ENCODE measurements at places on chromosomes 11 and 22.
A peak's percentile ranks its signal among the peaks of the same experiment; 100 is the strongest.

GRCh38 chr11:102967497-102967896 is 12.0 kb upstream of the MMP13 start:
- H3K4me1 ChIP-seq, result no peaks in the 10 kb centered on the region
- H3K27ac ChIP-seq, result no peak overlapping the region
- no peaks in the 10 kb centered on the region for H3K36me3 ChIP-seq

DNA sequence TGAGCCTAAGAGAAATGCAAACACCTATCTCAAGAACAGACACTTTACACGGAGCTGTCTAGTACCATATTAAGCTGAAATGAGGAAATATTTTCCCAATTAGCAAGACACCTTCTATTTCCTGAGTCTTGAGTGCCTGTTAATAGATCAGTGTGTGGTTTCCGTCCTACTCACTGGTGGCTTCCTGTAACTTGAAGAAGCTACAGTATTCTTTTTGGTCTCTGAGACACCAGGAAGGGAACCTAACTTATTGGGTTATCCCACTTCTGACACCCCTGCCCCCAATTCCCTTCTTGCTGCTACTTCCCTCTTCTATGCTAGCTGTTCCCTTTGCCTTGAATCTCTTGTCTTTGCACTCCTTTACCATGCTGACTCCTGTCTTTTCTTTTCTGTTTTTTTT is 92.7 kb downstream of the FDX1 start:
- no peaks in the 10 kb centered on the region for H3K4me1 ChIP-seq
- no peaks in the 10 kb centered on the region for H3K27me3 ChIP-seq
- no peak overlapping the region for H3K4me3 ChIP-seq

GRCh38 chr11:36467916-36468315 is 42.2 kb downstream of the TRAF6 start:
- no peaks in the 10 kb centered on the region for H3K27me3 ChIP-seq
- H3K4me3 ChIP-seq, result no peak overlapping the region
- DNase-seq, result no peak
- H3K36me3 ChIP-seq, result no peaks in the 10 kb centered on the region

DNA sequence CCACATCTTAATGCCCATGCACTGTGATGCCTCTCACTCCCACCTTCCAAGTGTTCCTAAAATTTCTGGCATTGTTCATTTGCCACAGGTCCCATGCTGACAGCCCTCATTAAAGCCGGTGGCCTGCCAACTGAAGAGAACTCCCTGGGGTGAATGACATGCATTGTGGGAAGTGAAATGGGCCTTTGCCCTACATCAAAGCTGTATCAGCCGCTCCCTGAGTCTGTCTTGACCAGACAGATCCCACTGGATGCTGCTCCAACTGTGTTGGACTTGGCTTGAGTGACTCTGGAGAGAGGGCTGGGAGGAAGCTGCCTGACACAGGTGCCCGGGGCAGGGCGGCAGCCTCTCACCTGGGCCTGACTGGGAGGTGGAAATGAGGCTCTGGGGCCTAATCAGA is 8.8 kb upstream of the SEC14L4 start:
- no peaks in the 10 kb centered on the region for H3K27me3 ChIP-seq
- H3K4me1 ChIP-seq, result no peaks in the 10 kb centered on the region
- no peak overlapping the region for H3K4me3 ChIP-seq
- no peaks in the 10 kb centered on the region for H3K36me3 ChIP-seq
- no peak for DNase-seq

DNA sequence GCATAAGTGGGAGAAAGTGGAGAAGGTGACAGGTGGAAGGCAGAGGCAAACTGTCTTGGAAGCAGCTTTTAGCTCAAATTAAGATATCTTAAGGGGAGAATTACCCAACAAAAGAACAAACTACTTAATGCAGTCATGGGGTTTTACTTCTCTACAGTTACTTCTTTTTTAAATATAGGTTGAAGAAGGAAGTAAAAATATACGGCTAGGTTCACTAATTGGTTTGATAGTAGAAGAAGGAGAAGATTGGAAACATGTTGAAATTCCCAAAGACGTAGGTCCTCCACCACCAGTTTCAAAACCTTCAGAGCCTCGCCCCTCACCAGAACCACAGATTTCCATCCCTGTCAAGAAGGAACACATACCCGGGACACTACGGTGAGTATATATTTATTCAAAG is 40.8 kb downstream of the PDHX start:
- no peaks in the 10 kb centered on the region for H3K36me3 ChIP-seq
- no peak overlapping the region for H3K4me3 ChIP-seq
- DNase-seq, result no peak
- no peaks in the 10 kb centered on the region for H3K27me3 ChIP-seq
- no peaks in the 10 kb centered on the region for H3K4me1 ChIP-seq

GRCh38 chr22:43796567-43796966 is 15.5 kb downstream of the EFCAB6 start:
- no peaks in the 10 kb centered on the region for H3K27me3 ChIP-seq
- H3K4me1 ChIP-seq, result no peaks in the 10 kb centered on the region
- DNase-seq, result no peak
- no peak overlapping the region for H3K4me3 ChIP-seq
- no peaks in the 10 kb centered on the region for H3K36me3 ChIP-seq
- no peak overlapping the region for H3K27ac ChIP-seq

DNA sequence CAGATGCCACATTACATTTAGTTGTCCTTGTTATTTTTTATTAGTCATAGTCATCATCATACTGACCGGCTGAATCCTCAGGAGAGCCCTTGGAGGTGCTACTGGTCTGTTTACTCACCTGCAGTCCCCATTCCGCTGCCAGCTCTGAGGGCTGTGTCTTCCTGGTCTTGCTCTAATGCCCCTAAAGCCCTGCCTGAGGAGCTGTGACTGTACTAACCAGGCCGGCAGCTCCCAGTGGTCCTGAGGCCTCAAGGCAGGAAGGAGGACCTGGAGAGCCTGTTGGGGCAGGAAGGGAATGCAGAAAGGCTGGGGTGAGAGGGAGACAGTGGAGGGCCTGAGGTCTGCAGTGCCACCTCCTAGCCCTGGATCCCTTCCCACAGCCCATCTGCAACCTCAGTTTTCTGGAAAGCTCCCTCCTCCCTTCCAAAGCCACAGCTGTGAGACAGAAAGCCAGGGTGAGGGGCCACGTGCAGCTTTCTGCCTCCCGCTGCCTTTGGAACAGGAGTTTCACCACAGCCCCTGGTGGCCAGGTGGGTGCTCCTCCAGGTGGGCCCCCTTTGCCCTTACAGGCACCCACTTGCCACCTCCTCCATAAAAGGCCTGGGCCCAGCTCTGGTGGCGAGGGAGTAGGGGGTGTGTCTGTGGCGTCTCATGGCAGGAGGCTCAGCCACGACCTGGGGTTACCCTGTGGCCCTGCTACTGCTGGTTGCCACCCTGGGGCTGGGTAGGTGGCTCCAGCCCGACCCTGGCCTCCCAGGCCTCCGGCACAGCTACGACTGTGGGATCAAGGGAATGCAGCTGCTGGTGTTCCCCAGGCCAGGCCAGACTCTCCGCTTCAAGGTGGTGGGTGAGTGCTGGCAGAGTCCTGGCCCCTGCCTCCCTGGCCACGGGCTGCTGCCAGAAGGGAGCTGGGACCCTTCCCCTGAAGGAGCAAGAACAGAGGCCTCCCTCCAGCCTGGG is at the start of gene ZP1:
TSS of gene ZP1 (plus strand) at position 632 of the 960 bp plus-strand sequence. CDS start at position 652, 20 bp downstream.
- no peaks in the 10 kb centered on the region for H3K27me3 ChIP-seq
- H3K27ac ChIP-seq, result no peak within 1 kb of the TSS
- H3K4me3 ChIP-seq, result no peak within 1 kb of the TSS
- no peaks in the 10 kb centered on the region for H3K36me3 ChIP-seq

GRCh38 chr22:46844606-46845210 is 82.3 kb downstream of the TBC1D22A start:
- no peaks in the 10 kb centered on the region for H3K4me1 ChIP-seq
- DNase-seq, result no peak
- no peak overlapping the region for H3K27ac ChIP-seq

GRCh38 chr11:131409345-131409744 is 38.9 kb downstream of the NTM start:
- no peaks in the 10 kb centered on the region for H3K27me3 ChIP-seq
- no peak overlapping the region for H3K27ac ChIP-seq
- no peaks in the 10 kb centered on the region for H3K36me3 ChIP-seq
- no peaks in the 10 kb centered on the region for H3K4me1 ChIP-seq
- no peak overlapping the region for H3K4me3 ChIP-seq

GRCh38 chr22:19974935-19975706 is 33.5 kb upstream of the TXNRD2 start:
- H3K4me3 ChIP-seq, result no peak overlapping the region
- no peaks in the 10 kb centered on the region for H3K36me3 ChIP-seq
- DNase-seq, result peak; percentile 37

DNA sequence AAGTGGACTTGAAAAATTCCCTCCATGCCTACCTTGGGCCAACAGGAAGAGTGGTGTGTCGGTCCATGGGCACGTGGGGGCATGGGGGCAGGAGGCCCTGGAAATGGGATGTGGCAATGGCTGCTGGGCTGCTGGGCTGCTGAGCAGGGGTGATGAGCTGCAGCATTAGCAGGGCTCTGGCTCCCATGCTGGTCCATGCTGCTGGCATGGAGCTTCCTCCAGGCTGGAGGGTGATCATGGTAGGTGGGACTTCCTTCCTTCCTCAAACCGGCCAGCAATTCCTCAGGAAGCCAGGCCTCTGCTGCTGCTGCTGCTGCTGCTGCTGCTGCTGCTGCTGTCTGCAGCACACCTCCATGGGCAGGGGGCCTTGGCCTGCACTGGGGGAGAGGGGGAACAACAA is 4.3 kb downstream of the RGL4 start:
- H3K27me3 ChIP-seq, result no peaks in the 10 kb centered on the region
- H3K4me3 ChIP-seq, result no peak overlapping the region
- H3K27ac ChIP-seq, result no peak overlapping the region
- DNase-seq, result no peak

DNA sequence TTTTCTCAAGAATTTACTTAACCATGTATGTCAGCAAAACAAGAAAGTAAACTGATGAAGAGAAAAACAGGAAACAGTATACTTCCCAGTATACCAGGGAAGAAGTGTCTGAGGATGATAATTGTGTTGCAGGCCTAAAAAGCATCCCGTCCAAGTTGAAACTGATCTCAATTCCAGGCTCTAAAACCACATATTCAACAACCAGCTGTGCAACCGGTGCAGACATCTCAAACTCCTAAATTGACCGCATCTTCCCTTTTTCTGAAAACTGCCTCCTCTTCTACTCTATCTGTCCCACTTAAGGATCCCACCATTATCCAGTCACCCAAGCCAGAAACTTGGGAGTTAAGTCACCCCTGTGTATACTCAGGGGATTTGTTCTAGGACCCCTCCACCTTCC is 47.2 kb downstream of the CCDC83 start:
- no peaks in the 10 kb centered on the region for H3K27me3 ChIP-seq
- no peaks in the 10 kb centered on the region for H3K4me1 ChIP-seq
- no peak for DNase-seq
- no peak overlapping the region for H3K4me3 ChIP-seq
- no peak overlapping the region for H3K27ac ChIP-seq

DNA sequence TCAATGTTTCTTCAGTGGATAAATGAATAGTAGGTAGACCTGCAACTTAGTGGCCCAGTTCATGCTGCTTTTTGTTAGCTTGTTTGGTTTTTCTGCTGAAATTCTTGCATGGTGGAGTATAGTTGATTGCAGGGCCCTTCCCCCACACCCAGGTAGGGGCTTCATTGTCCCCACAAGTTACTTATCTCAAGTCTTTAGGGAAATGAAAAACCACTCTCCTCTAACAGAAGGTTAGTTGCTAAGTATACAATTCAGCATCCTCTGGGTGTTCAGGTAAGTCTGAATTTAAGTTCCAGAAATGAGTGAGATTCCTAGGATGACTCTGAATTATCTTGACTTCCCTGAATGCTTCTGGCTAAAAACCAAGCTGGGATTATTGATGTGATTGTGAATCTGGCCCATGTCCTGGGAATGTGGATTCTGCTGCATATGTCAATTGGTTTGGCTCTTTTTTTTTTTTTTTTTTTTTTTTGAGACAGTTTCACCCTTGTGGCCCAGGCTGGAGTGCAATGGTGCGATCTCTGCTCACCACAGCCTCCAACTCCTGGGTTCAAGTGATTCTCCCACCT is 40.3 kb downstream of the BCL2L13 start:
- DNase-seq, result no peak
- no peak overlapping the region for H3K4me3 ChIP-seq
- H3K27me3 ChIP-seq, result no peaks in the 10 kb centered on the region
- no peaks in the 10 kb centered on the region for H3K36me3 ChIP-seq

GRCh38 chr22:48256041-48256739 is 1493.7 kb downstream of the TBC1D22A start:
- H3K27me3 ChIP-seq, result no peaks in the 10 kb centered on the region
- H3K4me1 ChIP-seq, result no peaks in the 10 kb centered on the region
- H3K27ac ChIP-seq, result no peak overlapping the region
- H3K36me3 ChIP-seq, result no peaks in the 10 kb centered on the region
- H3K4me3 ChIP-seq, result no peak overlapping the region
- DNase-seq, result no peak

DNA sequence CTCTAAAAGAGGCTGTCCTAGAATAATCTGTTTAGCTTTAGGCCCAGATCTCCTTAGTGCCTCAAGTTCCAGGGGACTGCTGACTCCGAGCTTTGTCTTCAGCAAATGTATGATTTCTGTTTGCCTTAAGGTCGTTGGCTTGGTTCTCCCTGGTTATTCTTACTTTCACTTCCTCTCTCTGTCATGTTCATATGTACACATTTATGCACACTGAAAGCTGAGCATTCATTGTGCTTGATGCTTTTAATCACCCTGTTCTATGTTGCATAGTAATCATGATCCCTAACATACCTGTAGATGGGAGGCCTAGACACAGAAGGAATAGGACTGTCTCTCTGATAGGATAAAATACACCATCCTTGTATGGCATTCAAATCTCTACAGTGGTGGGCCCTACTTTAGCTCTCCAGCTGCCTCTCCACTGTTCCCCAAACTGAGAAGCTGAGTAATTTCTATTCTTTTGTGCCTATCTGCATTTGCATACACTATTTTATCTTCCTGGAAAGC is 7.2 kb downstream of the PPFIBP2 start:
- peaks cover 20% of the 10 kb centered on the region for H3K4me1 ChIP-seq
- no peaks in the 10 kb centered on the region for H3K36me3 ChIP-seq
- no peak for DNase-seq
- no peak overlapping the region for H3K4me3 ChIP-seq
- no peak overlapping the region for H3K27ac ChIP-seq
- no peaks in the 10 kb centered on the region for H3K27me3 ChIP-seq

GRCh38 chr22:30790366-30790765 is 95.7 kb downstream of the OSBP2 start:
- no peak overlapping the region for H3K27ac ChIP-seq
- H3K4me3 ChIP-seq, result no peak overlapping the region
- DNase-seq, result no peak
- no peaks in the 10 kb centered on the region for H3K36me3 ChIP-seq
- H3K27me3 ChIP-seq, result no peaks in the 10 kb centered on the region
